ENCODE measurements at places on chromosomes 1 and 21.
A peak's percentile ranks its signal among the peaks of the same experiment; 100 is the strongest.

DNA sequence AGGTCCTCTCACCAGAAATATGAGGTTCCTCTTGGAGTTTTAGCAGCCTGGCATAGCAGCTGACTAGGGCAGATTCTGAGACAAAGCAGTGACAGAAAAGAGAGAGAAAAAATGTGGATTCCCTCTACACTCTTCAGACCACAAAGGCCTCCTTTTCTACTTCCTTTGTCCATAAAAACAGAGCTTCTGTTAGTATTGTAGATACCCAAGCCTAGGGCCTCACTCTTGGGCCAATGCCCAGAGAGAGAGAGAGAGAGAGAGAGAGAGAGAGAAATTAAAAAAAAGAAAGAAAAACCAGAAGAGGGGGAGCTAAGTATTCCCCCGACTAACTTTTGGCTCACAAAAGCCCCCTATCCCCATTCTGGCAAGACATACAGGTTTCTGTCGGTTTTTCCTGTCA is 2.4 kb upstream of the ZRANB2 start:
- no peak for DNase-seq

DNA sequence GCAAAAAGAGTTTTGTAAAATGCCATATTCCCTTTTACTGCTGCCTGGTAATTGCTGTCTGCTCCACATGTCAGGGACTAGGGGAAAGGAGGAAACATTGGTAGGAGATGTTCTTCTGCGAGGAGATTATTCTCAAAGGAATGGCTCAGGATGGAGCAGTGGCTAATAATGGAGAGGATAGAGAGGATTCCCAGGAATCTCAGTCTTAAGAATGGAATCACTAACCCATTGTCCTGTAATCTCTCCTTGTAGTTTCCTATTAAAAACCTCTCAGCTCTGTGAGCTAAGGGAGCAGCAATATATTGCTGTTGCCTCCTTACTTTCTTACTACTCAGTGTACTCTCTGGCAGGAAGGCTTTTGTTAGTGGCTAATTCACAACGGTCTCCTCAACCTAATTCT is 175.4 kb downstream of the HS2ST1 start:
- no peak for DNase-seq

DNA sequence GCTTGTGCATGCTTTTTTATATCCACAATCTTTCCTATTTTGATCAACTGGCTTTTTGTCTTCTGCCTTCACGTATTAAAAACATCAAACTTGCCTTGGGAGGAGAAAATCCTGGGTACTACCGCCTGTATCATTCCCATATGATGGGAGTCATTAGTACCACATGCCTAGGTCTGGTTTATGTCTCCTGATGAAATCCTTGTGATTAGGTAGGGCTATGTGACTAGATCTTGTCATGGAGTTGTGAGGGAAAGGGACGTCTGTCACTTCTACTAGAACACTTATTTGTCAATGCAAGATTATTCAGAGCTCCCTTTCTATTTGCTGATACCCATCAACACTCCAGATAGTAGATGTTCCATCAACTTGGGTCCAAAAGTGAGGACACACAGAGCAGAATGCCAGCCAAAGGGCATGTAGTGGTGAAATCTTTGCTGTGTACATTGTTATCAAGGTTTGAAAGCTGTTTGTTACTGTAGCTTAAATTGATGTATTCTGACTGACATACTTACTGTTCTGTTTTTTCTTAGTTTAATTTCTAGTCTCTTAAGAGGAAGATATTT is 621.8 kb upstream of the NR5A2 start:
- no peak for DNase-seq

GRCh38 chr1:26102119-26102518 is 9.5 kb upstream of the PDIK1L start:
- DNase-seq, result no peak

- no peak for DNase-seq
Measured at GRCh38 chr1:10591010-10591409, 116.3 kb downstream of the PEX14 start.

- DNase-seq, result no peak
Measured at GRCh38 chr1:170200161-170200560, 54.4 kb downstream of the NTMT2 start.

GRCh38 chr1:227944090-227944930 is 3.4 kb downstream of the WNT9A start:
- DNase-seq, result no peak

GRCh38 chr1:56901716-56902115 is 47.1 kb downstream of the C8A start:
- DNase-seq, result no peak

- no peak for DNase-seq
Measured at GRCh38 chr1:175197531-175197930, 5.0 kb upstream of the KIAA0040 start.

- DNase-seq, result no peak
Measured at GRCh38 chr21:36207577-36208320, 51.1 kb downstream of the DOP1B start.

DNA sequence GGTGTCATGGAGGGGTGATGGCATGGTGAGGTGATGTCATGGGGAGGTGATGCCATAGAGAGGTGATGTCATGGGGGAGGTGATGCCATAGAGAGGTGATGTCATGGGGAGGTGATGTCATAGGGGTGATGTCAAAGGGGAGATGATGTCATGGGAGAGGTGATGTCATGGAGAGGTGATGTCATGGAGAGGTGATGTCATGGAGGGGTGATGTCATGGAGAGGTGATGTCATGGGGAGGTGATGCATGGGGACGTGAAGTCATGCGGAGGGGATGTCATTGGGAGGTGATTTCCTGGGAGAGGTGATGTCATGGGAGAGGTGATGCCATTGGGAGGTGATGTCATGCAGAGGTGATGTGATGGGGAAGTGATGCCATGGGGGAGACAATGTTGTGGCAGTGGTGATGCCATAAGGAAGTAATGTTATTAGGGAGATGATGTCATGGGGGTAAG is 92.1 kb upstream of the C1orf174 start:
- no peak for DNase-seq

DNA sequence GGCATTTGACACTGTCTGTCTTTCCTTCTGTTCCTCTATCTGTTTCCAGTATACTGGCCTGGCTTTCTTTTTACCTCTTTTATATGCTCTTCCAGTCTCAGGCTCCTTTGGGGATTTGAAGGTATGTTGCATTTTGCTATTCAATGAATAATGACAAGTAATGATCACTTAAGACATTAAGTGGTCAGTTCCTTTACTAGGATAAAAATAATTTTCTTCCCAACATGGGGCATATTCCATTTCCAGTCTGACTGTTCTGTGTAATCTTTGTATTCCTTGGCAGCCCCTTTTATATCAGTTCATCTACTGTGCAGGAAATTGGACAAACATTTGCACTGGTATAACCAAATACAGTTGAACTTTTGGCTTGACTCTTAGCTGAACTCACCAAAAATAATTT is 15.6 kb downstream of the METTL18 start:
- no peak for DNase-seq

- no peak for DNase-seq
Measured at GRCh38 chr1:60699325-60699724, 383.0 kb upstream of the NFIA start.

- no peak for DNase-seq
Measured at GRCh38 chr1:241343956-241344355, 13.0 kb downstream of the RGS7 start.

DNA sequence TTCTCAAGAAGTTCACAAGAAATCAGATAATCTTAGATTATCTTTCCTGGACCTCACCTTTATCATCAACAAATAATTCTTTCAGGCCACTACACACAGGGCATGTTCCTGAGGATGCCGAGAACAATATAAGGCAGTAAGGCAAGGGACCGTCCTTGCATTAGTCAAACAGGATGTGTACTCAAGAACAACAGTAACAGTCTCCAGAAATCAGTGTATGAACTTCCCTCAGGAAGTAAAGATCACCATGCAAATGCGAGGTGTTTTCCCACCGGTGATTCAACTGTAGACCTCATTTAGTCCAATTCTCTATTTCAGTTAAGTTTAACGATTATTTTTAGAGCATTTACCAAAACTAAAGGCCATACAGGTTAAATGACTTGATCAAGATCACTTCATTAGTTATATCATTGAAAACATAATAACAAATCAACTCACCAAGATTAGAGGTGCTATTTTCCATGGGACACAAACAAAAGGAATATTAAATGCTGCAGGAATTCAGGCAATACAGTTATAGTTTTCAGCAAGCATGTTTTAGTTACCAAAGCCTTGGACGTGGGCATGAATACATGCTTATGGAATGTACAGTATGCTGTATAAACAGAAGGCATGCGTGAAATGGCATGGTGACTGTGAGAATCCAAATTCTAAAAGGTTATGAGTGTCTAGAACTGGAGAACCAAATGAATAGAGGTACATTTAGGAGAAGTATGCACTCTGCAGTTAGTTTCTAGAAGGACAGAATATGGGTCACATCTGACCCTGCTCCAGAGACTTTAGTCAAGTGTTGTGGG is 145.2 kb downstream of the TNR start:
- peak; percentile 68 for DNase-seq

DNA sequence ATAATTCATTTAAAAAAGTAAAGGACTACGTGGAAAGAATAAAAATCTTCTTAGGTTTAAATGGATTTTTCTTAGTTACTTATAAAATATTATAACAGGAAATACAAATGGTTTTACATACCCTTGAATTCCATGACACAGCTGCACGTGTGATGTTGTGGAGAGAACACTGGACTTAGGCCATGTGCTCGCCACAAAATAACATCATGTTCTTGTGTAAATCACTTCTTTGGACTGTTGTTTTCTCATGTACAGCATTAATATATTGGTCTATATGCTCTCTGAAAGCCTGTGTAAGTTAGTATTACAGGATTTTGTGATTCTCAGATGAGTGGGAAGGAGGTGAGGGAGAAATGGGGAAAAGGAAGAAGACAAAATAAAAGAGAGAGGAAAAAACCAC is 228.2 kb downstream of the DNM3 start:
- no peak for DNase-seq

GRCh38 chr1:7856345-7856744 is 3.5 kb upstream of the UTS2 start:
- DNase-seq, result no peak

DNA sequence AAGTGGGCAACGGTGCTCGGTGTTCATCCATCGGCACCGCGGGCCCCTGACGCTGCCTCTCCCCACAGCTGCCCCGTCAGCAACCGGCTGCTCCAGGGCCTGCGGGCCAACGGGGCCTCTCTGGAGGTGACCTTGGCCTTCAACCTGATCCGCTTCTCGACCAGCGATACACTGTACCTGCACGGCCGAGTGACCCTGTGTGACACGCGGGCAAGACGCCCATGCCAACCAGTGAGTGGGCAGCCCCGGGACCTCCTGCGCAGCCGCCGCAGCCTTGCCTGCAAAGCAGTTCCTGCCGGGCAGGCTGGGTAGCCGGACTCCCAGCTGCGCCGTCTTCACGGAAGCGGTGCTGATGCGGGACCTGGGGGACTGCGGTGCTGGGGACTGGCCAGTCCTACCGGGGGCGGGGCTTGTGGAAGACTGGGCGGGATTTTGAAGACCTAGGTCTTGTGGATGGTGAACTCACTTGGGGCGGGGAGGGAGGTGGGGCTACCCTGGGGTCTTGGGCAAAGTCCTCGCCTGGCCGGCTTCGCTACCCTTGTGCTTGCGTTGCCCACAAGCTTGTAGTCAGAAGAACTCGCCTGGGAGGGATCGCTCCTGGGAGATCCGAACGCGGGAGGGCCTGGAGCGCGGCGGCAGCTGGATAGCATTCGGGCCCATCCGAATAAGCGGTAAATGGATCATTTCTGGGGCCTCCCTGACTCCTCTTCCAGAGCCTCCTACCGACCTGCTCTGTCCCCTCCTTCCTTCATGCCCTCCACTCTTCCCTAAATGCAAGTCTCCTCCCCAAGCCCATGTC is 8.8 kb upstream of the CEP85 start:
- DNase-seq, result no peak

DNA sequence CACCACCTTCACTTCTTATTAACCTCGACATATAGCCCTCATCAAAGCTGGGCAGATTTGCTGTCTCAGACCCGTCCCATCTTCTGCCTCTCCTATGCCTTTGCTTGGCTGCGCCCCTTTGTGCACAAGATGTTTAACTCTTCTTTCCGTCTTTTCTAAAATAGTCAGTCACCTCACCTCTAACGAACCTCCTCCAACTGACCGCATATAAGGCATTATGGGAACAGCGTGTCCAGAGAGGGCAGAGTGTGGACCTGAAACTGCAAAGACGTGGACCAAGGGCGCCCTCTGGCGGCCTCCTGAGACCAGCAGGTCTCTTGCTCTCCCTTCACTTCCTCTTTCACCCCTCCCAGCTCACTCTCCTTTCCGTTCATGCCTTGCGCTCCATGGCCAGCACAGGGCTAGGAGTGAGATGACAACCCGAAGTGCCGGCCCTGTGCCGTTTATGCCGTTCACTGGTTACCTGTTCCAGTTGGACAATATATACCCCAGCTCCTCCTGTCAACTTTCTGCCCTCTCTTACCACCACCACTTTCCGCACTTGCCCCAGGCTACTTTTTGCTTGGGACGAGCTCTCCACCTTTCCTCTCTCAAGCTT is 2.5 kb upstream of the METTL25B start:
- peak; percentile 85 for DNase-seq

Measured in GM13977 (cell line).